ENCODE measurements at places on chromosomes 11 and 22.

GRCh38 chr11:119434591-119435330, 11.8 kb upstream of the THY1 start:
- DNase-seq: no peak

GRCh38 chr11:45577752-45578151, 87.7 kb downstream of the CHST1 start:
- no peak for DNase-seq

DNA sequence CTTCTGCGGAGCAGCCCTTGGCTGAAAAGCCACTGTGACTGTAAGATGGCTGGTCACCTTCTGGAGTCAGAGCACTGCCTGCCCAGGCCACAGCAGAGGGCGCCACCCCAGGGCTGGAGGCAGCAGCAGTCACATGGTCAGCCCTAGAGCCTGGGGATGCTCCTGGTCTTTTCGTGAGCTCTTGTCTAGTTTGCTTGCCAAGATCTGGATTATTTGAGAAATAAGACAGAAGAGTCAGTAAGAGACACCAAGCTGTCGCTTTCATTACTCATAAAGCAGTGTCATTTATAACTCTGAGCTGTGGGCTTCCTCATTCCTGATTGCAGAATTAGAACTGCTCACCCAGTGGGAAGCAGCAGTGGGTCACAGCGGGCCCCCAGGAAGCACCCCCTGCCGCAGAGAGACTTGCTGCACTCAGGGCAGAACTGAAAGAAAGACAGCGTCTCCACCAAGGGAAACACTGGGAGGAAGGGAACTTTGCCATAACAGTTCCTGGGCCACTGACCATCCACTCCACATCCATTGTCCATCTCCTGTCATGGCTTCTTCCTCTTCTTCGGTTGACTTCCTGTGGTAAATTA, 56.7 kb downstream of the PPP6R2 start:
- no peak for DNase-seq

DNA sequence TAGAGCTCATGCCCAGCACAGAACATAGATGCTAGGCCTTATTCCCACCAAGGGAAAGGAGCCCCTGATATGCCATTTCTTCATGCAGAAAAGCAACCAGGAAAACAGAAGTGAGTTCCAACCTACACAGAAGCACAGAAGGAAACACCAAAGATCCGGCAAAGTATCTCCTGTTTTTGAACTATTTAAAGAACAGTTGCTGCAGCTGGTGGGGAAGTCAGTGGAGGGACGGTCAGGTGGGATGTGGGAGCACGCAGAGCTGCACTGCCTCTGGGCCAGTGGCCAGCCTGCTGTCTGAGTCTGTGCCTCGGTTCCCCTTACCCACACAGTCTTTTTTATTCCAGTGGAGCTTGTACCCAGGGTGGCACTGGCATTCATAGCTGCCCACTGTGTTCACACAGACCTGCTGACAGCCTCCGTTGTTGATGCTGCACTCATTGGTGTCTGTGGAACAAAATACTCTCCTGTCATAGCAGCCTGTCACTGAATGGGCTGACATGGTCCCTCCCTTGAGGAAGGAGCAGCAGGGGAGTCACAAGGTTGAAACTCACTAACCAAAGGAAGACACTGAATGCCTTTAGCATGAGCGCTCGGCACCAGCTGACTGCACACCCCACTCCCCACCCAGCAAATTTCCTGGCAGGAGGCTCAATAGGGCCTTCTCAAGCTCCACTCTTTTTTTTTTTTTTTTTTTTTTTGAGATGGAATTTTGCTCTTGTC, 37.9 kb downstream of the SCUBE2 start:
- no peak for DNase-seq

- no peak for DNase-seq
Measured at GRCh38 chr11:113313601-113314000, 782 bp upstream of the TTC12 start.

GRCh38 chr11:65066805-65067291, 8.5 kb upstream of the NAALADL1 start:
- DNase-seq: no peak

- DNase-seq: no peak
Measured at GRCh38 chr22:34150023-34150422, 229.7 kb upstream of the LARGE1 start.

DNA sequence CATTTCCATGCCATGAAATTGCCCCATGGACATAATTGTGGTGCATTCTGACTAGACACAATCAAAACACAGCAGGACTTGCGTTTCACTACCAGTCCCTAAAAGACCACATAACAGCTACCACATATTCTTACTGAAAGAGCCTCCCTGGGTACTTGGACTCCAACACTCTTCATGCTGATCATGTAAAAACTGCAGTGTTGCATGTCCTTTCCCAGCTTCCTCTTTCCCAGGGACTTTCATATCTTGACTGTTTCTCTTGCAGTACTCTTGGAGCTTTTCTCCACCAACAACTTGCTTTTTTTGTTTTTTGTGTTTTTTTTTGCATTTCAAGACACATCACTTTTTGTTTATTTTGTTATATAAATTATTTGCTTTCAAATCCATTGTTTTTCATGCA, 22.9 kb downstream of the MS4A6E start:
- no peak for DNase-seq

DNA sequence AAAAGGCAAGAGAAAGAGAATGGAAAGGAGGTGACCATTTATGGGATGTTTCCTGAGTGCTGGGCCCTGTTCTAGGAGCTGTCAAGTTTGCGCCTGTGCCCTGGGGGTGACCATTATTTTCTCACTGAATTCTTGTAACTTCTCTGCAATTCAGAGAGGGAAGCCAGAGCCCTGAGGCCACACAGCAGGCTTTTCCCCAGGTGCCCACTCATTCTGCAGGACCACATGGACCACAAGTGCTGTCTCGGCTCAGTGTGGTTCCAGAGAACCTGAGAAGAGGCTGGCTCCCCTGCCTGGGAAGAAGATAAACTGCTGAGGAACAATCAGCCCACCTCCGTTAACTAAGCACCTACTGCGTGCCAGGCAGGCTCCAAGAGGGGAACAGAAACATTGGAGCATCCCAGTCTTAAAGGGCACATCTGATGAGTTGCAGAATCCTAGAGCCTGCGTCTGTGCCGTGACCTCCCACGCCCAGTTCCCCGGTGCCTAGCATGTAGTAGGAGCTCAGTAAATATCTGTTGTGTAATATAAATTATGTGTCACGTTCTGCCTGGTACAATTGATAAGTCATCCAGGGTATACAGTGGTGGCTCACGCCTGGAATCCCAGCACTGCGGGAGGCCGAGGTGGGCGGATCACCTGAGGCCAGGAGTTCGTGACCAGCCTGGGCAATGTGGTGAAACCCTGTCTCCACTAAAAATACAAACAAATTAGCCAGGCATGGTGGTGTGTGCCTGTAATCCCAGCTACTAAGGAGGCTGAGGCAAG, 31.6 kb upstream of the CRYBB3 start:
- no peak for DNase-seq

GRCh38 chr11:95373241-95373640, 142.2 kb upstream of the SESN3 start:
- DNase-seq: no peak

GRCh38 chr22:48896766-48897644, 930.7 kb downstream of the BRD1 start:
- no peak for DNase-seq

- no peak for DNase-seq
Measured at GRCh38 chr11:131808470-131808869, 438.1 kb downstream of the NTM start.

DNA sequence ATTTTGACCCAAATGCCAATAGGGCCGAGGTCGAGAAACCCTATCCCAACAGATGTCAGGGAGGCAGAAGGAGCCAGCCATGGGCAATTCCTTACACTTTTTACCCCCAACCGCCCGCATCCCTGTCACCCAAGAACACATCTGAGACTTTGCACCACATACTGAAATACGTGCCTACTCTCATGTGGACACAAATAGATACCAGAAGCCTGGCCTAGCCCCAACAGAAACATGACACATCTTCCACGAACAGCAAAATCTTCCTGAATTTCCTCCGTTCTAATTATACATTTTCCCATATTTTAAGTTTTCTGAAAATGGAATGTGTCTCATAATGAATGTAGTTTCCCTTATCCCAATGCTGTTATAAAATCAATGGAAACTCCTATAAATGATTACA, 64.7 kb downstream of the SLC1A2 start:
- no peak for DNase-seq

DNA sequence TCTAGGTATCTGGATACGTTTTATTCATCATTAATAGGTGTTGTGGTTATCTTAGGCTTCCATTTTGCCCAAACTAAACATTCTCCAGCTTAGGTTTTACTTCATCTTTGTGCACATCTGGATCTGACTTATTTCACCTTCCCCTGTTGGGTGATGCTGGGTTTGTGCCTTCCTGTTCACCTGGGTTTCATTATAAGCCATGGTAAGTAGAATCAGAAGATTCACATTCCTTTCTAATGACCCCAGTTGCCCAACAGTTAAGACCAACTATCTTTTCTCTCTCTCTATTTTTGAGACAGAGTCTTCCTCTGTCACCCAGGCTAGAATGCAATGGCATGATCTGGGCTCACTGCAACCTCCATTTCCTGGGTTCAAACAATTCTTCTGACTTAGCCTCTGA, 44.6 kb downstream of the LMO2 start:
- DNase-seq: no peak

- DNase-seq: no peak
Measured at GRCh38 chr11:131488238-131488637, 117.8 kb downstream of the NTM start.

- DNase-seq: no peak
Measured at GRCh38 chr11:9150926-9151325, 59.5 kb upstream of the SCUBE2 start.
